Fibroblast of skin of right biceps (primary cell): ENCODE measurements at places on chromosomes 13 and 19.
A peak's percentile ranks its signal among the peaks of the same experiment; 100 is the strongest.

DNA sequence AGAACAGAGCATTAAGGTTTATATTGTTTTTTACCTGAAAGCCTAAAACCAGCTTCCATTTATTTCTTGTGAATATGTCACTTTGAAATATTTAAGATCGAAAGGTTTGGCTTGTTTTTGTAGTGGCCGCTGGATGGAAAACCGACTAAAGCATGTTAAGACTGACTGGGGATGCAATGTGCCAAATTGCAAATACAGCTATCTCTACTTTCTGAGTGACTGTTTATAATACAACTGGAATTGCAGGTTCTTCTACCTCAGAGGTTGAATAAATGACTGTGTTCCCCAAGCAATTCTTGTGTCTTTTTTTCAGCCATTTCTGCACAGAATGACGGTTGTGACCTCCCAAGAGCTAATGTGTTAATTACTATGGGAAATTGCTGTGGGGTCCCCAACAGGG is 50.0 kb upstream of the TMTC4 start:
- no peak for DNase-seq

DNA sequence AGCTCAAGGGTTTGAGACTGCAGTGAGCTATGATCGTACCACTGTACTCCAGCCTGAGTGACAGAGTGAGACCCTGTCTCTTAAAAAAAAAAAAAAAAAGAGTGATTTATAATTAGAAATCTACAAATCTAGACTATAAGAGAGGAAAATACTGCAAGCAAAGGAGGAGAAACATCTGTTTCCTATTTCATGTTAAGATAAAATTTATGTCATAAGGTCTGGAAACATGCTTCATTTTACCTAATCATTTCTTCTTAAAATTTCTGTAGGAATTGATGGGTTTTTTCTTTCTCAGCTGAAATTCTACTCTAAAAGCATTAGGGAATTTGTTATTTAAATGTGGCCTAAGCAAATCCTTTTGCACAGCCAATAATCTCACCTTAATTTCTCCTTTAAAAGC is 53.2 kb downstream of the C13orf42 start:
- DNase-seq: no peak

GRCh38 chr19:28864024-28864503 is 348.9 kb downstream of the UQCRFS1 start:
- no peak for DNase-seq

GRCh38 chr19:50658441-50659317 is 9.4 kb downstream of the C19orf81 start:
- peak; percentile 80 for DNase-seq

- DNase-seq: no peak
Measured at GRCh38 chr13:108795841-108796240, 166.4 kb downstream of the MYO16 start.

GRCh38 chr13:96202315-96202714 is 112.4 kb downstream of the HS6ST3 start:
- DNase-seq: no peak

GRCh38 chr13:51044023-51044665 is 66.9 kb downstream of the C13orf42 start:
- DNase-seq: no peak

DNA sequence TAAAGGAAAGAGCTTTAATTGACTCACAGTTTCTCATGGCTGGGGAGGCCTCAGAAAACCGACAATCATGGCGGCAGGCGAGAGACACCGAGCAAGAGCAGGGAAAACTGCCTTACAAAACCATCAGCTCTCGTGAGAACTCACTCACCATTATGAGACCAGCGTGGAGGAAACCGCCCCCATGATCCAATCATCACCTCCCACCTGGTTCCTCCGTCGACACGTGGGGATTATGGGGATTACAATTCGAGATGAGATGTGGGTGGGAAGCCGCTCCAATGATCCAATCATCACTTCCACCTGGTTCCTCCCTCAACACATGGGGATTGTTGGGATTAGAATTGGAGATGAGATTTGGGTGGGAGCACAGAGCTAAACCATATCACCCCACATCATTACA is 293.9 kb downstream of the ABCC4 start:
- DNase-seq: no peak

DNA sequence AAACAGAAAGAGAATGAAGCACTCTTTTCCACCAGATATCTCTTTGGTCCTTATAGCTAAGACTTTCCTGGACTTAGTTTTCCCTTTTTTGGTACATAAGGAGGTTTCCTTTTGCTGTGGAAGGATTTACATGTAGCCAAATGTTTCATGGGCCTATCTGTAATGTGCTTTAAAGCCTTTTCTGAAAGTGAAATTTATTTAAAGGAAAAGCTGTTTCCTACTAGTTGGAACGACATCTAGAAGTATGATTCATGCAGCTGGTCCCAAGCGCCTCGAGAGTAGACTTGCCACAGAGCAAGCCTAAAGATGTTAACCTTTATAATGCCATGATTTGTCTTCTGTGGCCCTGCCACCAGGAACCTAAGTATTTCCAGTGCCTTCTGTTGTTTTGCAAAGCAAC is 390.3 kb downstream of the DLEU7 start:
- DNase-seq: no peak

- peak; percentile 16 for DNase-seq
Measured at GRCh38 chr13:58097831-58098230, 466.3 kb downstream of the PCDH17 start.

DNA sequence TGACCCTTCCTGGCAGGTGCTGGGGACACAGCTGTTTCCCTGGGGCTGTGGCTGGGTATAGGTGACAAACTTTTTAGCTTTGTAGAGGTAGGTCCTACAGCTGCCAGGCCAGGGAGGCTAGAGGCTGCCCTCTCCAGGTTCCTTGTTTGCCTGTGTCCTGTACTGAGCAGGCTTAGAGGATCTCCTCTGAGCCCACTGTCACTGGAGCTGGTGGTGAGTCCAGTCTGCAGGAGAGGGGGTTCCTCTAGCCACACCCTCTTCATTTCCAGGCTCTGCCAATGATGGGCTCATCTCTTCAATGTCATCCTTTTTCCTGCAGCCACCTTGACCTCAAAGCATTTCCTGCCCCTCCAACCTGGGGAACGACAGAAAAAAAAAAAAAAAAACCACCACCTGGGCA is 12.6 kb upstream of the RAB11B start:
- DNase-seq: no peak

- no peak for DNase-seq
Measured at GRCh38 chr19:11578258-11579142, 1.1 kb upstream of the ACP5 start.

DNA sequence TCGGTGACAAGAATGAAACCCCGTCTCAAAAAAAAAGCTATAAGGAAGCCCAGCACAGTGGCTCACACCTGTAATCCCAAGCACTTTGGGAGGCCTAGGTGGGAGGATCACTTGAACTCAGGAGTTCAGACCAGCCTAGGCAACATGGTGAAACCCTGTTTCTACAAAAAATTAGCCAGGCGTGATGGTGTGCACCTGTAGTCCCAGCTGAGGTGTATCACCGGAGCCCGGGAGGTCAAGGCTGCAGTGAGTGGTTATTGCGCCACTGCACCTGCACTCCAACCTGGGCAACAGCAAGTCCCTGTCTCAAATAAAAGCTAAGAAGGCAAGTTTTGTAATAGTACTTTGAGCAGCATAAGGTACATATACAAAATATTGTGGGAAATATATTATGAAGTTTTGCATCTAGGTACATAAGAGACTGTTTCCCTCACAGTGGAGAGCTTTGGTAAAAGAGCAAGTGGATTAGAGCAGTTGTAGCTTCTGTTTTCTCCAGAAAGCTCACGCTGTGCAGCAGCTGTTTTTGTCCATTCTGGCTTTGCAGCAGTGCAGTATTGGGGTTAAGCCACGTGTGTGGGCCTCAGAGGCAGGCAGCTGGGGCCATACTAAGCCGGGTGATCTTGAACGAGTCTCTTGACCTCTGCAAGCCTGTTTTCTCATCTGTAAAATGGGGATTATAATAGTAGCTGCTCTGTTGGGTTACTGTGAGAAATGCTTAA is 35.4 kb downstream of the ARHGAP35 start:
- DNase-seq: no peak

DNA sequence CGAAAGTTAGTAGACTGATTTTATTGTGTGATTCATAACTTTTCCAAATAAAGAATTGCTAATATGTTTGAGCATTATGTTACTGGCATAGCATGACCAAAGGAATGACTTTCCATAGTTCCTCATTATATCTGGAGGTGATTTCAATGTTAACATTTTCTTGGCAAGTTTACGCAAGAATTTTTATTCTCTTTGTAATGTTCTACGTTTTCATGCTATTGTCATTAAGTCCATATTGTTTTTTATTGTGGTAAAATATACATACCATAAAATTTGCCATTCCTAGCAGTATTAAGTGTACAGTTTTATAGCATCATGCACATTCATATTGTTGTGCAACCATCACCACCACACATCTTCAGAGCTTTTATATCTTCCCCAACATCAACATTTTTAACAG is 14.8 kb downstream of the KCTD12 start:
- DNase-seq: peak; percentile 65

- DNase-seq: no peak
Measured at GRCh38 chr19:3603121-3603811, 3.4 kb downstream of the TBXA2R start.

- DNase-seq: no peak
Measured at GRCh38 chr13:98823442-98823841, 71.0 kb upstream of the SLC15A1 start.

- DNase-seq: no peak
Measured at GRCh38 chr19:13869281-13869680, 7.7 kb upstream of the NANOS3 start.

DNA sequence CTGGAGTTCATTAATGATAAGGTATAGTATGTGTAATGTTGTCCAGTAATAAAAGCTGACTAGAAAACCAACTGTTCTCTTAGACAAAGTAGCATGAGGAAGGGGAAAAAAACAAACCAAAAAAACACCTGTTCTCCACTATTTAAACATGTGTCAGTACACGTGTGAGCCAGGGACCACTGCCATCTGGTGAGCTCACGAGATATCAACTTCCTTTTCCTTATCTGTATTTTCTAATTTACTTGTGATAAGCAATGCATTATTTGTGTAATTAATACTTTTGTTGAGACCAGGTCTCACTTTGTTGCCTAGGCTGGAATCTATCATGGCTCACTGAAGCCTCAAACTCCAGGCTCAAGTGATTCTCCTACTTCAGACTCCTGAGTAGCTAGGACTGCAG is 4.3 kb upstream of the SIX5 start:
- no peak for DNase-seq

DNA sequence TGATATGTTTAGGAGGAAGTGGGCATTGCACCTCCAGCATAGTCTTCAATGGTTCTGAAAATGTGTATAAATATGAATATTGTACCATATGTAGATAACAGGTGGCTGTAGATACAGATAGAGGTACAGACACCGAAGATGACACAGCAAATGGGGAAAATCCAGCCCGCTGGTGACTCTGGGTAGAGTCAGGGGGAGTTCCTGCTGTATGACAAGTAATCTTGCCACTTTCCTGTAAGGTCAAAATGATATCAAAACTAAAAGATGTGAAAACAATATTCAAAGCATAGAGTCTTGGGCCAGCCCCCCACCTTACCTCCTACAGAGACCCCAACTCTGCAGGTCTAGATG is 17.8 kb downstream of the C2CD4C start:
- DNase-seq: no peak

DNA sequence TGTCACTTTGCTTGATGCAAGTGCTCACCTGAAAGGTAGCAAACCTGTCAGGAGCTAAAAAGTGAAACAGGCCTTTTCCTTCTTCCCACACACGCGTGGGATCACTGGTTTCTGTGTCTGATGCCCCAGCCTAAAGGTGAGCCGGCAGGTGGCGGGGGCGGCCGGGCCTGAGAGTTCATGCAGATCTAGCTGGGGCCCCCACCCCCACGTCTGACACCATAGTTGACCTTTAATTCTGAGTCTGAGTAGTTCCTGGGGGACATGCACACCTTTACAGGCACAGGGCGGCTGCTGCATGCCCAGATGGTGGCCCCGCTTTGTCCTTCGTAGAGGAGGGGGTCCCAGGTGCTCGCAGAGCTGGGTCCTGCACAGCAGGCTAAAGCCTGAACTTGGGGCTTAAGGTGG is 345.3 kb downstream of the TEX29 start:
- no peak for DNase-seq

GRCh38 chr19:32866564-32867265 is 2.9 kb downstream of the SLC7A9 start:
- no peak for DNase-seq

- peak; percentile 59 for DNase-seq
Measured at GRCh38 chr13:102817907-102818306, 19.0 kb downstream of the BIVM start.

DNA sequence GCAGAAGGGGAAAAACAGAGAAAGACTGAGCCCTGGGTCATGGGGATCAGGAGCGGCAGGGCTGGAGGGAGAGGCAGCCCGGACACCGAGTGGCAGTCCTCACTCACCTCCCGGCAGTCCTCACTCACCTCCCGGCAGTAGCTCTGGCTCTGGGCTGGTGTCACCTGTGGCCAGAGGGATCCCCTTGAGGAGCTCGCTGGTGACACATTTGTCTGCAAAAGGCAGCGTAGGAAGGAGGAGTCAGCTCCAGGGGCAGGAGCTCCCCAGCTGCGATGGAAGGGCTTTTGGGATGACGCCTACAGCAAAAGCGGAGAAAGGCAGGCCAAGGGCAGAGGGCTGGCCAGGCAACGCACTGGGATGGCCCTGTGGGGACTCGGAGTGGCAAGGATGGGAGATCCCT is 739 bp downstream of the EIF3G start:
- DNase-seq: no peak

GRCh38 chr19:44596428-44597130 is 16.8 kb upstream of the IGSF23 start:
- no peak for DNase-seq

DNA sequence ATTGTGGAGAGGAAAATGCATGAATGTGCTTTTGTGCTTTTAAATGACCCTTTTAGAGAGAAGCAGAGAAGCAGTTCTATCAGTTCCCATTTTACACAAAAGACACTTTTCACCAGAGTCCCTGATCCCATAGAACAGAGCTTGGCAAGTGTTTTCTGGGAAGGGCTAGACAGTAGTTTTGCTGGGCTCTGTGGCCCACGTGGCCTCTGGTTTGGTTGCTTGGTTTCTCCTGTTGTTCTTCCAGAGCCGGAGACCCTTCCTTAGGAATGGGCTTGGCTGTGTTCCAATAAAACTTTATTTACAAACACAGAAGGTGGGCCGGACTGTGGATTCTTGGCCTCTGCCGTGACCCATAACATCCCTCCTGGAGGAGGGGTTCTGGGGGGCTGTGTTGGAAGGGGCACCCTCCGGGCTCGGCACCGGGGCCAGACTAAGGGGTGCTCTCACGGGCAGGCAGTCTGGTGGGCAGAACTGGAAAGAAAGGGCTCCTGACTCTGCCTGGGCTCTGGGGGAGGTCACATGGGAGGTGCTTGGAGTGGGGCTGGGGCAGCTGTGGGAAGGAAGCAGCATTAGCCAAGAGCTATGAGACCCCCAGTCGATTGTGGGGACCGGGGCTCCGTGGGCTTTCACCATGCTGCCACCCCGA is 3.2 kb downstream of the SPPL2B start:
- no peak for DNase-seq

DNA sequence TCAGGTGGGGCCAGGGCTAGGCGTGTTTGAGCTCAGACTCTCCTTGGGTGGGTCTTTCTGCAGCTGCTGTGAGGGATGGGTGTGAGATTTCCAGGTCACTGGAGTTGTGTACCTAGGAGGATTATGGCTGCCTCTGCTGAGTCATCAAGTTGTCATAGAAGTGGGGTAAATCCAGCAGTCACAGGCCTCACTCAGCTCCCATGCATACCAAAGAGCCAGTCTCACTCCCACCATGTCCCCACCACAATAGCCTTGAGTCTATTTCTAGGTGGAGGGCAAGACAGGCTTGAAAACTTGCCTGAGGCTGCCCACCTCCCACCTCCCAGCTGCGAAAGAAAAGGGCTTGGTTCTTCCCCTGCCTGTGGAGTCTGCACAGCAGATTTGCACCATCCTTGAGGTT is 194.0 kb upstream of the PCDH17 start:
- no peak for DNase-seq

- peak; percentile 48 for DNase-seq
Measured at GRCh38 chr13:29548722-29549121, 46.8 kb downstream of the SLC7A1 start.
